ENCODE measurements at places on chromosomes 13 and 19. TPM values are rescaled to one million over a fixed set of nuclear protein-coding genes. Genes with fewer than 3 reads are reported as not detected.

The ZNF582 gene
- 5.5 TPM for total RNA-seq

The RGCC gene
- total RNA-seq = 138 TPM

The ELSPBP1 gene
- total RNA-seq = not detected

The ARMC6 gene
- 12.3 TPM for total RNA-seq

The NPAS1 gene
- 0.89 TPM for total RNA-seq

The TPTE2 gene
- total RNA-seq = not detected

The GEMIN7 gene
- 8.8 TPM for total RNA-seq

The PRODH2 gene
- not detected for total RNA-seq

The SYT5 gene
- not detected for total RNA-seq

DNA sequence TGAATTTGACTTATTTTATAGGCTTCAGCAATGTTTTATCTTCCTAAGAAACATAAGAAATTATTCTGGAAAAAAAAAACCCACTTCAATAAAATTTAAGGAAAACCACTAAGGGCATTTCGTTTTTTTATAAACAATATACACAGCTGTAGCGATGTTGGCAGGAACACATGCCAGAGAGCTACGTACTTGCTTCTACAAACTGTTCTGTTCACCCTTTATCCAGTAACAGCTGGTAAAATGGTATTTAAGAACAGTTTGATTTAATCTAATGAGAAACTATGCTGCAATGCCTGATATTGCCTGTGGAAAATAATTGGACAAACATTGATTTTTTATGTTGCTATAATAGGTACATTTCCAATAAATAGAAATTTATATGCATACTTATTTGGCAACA, 137.2 kb upstream of the DACH1 start:
- no peak for DNase-seq

- DNase-seq = no peak
These were observed 2.0 kb downstream of the ZNF347 start for GRCh38 chr19:53156850-53157249.

- DNase-seq = no peak
These were observed 29.6 kb upstream of the TMEM255B start for GRCh38 chr13:113729187-113730019.

DNA sequence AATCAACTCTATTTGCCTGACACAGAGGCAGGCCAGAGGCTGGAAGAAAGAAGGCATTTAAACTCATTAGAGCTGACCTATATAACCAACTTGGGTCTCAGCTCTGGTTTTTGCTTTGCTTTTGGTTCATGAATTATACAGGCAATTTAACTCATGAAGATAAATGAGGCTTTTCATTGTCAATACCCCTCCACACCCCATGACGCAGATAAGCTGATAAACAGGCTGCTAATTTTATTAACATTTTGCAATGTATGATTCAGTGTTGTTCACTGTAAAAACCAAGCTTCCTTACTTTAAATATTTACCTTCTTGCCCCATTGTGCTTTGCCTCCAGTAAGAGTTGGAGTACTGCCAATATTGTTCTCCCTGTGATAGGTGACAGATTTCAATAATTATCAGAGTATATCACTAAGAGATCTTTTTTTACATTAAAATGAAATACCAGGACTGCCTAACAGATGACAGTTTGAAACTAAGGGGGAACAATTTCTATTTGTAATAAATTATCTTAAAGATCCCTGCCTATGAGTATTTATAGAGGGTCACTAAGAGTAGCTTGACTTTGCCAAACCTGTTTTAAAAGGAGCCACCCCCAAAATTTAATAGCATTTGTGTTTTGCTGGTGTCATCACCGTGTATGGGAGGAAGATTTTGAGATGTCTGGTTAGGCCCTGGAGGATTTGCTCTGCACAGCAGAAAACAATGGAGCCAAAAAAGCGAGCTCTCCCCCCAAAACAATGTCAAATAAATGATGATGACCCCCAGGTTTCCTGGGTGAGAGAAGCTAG, 472.7 kb upstream of the NBEA start:
- DNase-seq = no peak

DNA sequence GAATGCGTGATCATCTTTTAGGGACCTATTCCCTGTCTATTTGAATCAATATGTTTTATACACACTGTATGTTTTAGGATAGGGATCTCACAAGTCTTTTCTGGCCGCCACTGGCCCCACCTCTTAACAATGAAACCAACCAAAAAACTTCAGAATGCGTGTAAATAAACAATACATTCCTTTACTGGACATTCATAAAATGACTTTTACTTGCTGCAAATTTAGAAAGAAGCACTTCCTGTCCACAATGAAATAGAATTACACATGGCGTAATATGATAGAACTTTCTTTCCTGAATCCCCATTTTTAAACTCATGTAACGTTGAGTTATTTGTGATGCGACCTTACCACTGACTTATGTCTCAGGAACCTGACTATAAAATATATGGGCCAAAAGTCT, 233.6 kb downstream of the SLITRK6 start:
- no peak for DNase-seq

- DNase-seq = peak; percentile 92
These were observed at the start of gene ZNF283 for GRCh38 chr19:43826787-43827754. Gene ZNF283 (plus strand): TSS chr19:43827321. CDS start chr19:43833505, 6,184 bp downstream.

DNA sequence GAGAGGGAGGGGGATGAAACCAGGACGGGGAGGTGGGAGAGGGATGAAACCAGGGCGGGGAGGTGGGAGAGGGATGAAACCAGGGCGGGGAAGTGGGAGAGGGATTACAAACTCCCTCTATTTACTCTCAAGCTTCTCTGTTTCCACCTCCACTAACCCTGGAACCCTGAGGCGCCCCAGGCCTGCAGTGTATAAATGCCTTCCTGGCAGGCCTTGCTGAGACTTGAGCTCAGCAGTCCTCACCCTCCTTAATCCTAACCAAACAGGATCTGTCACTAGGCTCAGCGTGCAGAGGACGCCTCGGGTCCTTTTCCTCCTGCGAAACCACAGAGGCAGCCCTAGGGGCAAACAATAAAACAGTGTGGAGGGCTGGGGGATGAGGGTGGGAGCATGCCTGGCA, 32.1 kb upstream of the OR1M1 start:
- no peak for DNase-seq

- DNase-seq = no peak
These were observed 519.5 kb downstream of the DCT start for GRCh38 chr13:93959796-93960533.

GRCh38 chr13:110826861-110827672, 87.8 kb downstream of the ANKRD10 start:
- no peak for DNase-seq

DNA sequence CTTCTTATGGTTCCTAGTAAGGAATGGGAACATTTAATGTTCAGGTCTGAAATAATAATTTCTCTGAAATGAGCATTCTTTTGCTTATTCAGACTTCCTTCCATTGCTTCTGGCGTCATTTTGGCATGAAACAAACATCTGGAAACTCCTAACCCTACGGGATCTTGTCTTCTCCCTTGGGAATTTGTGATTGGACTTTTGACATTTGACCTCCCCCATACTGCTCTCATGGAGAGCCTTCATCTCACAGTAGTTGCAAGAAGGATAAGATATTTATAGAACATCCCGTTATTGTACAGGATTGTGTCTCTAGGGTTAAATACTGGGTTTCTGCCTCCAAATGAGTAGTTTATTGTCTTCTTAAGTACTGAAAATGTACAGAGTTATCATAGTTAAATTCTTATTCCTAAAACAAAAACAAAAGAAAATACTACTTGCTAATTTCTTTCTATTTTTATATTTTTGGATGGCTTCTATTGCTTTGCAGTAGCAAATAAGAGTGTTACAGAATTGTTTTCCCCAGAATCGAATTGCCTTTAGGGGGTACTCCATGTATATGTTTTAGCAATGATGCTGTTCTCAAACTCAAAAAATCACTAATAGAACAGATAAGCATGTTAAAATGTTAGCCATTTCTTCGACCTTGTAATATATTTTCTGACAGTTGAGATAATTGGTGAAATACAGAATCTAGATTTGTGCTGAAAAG, 366.8 kb downstream of the DLEU7 start:
- no peak for DNase-seq

DNA sequence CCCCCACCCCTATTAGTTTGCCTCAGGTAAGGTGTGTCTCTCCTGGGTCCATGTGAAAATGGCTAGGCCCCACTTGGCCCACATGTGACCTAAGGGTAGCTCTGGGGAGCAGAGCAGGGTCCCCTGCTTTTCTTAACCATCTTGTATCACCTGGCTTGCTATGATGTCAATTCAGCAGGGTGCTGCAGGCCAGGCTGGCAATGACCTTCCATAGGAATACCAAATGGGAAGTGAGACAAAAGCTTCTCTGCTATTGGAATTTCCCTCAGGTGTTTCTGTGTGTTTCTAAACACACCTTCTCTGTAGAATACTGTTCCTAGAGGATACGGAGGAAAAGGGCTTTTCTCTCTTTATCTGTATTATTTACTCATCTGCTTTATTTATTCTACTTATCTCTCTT, 35.7 kb upstream of the DACH1 start:
- no peak for DNase-seq

DNA sequence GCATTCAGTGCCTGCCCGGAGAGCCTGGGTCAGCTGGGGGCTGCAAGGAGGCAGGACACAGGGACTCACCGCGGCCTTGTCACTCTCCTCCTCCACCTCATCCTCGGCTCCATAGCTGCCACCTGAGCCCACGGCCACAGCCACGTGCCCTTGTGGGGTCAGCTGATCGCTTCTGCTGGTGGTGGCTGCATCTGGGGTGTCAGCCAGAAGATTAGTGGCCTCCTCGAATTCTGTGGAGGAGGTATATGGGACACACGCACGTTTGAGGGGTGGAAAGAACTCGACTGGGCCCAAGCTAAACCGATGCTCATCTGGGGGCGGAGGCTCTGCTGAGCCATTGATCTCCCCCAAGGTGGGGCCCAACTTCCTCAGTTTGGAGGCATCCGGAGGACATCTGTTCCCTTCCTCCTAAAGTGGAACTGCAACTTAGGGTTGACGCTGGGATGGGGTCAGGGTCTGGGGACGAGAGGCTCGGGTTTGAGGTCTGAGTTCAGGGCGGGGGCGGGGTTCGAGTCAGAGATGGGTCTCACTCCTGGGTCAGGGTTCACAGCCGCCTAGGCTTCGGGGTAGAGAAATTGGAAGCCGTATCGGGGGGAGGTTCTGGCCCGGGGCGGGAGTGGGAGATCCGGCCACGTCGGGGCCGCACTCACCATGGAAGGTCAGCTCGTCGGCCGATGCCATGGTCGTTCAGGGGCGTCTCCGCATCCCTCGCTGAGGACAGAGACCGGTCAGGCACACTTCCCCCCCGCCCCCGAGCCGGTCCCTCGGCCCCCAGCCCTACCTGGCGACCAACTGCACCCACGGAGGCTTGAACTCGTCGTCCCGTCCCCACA, 493 bp downstream of the YIPF2 start:
- DNase-seq = no peak

- no peak for DNase-seq
These were observed 1.4 kb downstream of the ZNF536 start for GRCh38 chr19:30373593-30373992.

DNA sequence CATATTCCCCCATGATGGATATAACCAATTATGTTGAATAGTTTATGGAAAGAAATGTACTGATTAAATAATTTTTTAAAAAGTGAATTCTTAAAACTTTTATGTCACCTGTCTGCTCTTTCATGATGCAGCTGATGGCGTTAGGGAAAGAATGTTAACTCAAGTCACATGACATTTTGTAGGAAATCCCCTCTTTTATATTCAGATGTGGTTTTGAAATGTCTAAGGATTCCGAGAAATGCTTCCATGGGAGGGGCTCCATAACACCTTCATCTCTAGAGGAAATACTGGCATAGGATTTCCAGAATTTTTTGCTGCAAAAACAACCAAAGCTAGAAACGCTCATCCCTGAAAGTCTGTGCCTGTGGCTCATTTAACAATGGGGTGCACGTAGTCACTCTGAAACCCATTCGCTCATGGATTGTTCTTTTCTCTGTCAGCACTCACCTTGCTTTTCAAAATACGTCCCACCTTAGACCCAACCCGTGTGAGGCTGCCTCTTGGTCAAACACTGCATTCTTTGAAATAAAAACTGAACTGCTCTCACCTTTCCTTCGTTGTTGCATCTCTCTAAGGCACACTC, 288.9 kb downstream of the SHISA2 start:
- DNase-seq = no peak

- no peak for DNase-seq
These were observed 30.6 kb upstream of the DPP9 start for GRCh38 chr19:4754248-4754647.

DNA sequence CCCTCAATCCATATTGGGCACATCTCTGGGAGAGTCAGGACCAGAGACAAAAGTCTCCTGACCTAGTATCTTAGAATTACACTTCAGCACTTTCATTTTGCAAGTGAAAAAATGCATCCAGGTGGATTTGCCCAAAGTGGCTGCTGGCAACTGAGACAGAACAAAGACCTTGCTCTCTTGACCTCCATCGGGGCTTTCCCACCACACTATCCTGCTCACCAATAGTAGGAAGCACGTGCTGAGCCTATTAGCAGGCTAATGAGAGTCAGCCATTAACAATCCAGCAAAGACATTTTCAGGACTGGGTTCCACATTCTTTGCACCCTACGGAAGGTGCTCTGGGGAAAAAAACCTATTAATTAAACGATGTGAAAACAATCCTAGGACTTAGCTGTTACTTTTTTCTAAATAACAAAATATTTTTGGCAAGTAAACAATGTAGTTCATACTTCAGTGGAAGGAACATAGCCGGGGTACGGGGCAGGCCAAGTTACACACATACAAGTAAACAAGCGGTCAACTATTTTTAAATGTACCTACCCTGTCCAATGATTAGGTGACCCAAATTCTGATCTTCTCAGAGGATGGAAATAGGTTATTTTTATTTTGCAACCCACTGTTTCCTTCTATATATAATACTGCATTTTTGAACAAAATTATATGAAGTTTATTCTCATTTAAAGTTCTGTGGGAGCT, 78.6 kb downstream of the CDADC1 start:
- DNase-seq = no peak

GRCh38 chr19:32719611-32720059, at the start of gene TDRD12:
Gene TDRD12 (plus strand): TSS chr19:32719767. CDS start chr19:32720073, 306 bp downstream.
- DNase-seq = no peak

All from sciatic nerve (tissue), 2 donors.